CD4-positive, alpha-beta T cell treated with Interleukin-10 for 1 hour (primary cell): ENCODE measurements at places on chromosomes 4 and X.

DNA sequence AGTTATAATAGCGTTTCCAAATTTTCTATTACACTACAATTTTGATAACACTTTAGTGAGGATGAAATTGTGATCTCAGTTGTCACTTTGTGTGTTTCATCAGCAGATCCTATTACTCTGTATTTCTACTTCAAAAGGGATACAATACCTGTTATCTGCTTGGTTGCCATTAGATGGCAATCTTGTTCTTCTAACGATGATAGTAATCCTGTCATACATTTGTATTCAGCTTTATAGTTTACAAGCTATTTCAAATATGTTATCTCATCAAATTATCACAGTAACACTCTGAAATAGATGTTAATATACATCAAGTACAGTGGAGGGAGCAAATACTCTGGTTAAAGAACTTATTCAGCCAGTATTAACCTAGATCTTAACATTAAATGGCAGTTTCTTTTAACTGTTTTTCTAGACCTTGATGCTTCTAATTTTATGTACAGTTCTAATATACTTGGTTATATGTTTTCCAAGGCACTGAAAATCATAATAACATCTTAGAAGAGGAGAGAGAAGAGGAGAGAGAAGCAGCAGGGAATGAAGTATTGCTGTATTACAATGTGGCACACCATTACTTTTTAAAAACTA lies 292.0 kb downstream of the CCSER1 start:
- DNase-seq = peak; percentile 2

GRCh38 chr4:110099638-110100037 lies 98.8 kb downstream of the ELOVL6 start:
- DNase-seq = no peak

- DNase-seq = no peak
Observed at GRCh38 chr4:73603271-73603710, 16.9 kb downstream of the RASSF6 start.

- no peak for DNase-seq
Observed at GRCh38 chrX:20059467-20060128, 57.1 kb downstream of the MAP7D2 start.

DNA sequence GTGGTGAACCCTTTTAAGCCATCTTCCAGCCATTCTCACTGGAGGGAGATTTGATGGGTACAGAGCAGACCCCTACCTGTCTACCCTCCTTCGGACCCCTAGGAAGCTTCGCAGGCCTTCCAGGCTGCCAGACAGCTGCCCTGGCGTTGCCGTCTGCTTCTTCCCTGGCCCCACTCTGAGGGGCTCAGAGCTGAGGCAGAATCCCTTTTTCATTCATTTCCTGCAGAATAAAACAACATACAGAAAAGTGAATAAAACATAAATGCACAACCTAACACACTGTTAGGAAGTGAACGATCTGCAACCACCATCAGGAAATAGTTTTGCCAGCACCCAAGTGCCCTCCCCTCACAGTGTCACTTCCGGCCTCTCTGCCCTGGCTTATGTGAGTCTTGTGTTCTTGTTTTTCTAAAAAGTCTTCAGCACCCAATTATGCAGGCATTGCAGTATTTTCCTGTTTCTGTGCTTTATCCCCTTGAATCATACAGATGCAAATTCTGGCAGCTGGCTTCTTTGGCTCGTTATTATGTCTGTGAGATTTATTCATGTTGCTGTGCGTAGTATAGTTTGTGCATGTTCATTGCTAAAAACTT lies 5.6 kb upstream of the ADD1 start:
- peak; percentile 81 for DNase-seq

DNA sequence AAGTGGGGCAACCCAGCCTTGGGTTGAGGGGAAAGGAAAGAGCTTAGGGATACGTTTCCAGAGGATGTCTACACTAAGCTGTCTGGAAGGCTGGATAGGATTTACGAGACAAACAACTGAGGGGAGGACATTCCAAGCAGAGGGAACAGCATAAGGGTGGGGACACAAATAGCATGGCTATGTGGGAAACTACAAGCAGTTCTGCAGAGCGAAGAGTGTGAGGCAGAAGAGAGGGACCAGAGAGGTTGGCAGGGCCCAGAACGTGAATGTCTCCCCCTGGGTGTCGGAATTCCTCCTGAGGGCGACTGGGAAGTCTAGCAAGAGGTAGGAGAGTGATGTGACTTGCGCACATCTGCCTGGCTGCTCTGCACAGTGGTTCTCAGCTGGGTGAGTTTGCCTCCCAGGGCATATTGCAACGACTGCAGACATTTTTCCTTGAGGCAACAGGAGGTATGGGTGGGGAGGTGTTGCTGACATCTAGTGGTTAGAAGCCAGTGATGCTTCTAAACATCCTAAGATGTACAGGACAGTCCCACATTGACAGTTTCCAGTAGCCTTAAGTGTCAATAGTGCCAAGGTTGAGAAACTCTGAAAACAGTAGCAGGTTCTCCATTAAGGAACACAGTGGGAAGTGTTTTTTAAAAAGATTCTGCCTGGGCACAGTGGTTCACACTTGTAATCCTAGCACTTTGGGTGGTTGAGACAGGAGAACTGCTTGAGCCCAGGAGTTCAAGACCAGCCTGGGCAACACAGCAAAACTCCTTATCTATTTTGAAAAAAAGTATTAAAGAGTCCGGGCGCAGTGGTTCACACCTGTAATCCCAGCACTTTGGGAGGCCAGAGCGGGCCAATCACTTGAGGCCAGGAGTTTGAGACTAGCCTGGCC lies 9.2 kb downstream of the NDUFA1 start:
- peak; percentile 58 for DNase-seq

DNA sequence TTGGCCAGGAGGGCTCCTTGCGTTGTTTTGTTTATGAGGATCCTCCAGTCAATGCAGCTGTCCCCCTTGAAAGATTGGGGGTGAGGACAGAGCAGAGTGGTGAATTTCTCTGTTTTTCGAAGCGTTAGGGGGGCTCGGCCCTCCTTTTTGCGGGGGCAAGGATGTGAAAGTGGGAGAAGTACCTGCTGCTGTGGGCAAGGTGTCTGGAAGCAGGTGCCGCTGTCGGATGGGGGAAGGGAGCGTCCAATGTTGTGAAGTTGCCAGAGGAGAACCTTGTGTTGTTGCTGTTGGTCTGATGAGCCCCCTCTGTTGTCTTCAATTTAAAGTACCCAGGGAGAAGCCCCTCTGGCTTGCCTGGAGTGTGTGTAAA lies 613 bp downstream of the GLRB start:
- DNase-seq = no peak

- DNase-seq = no peak
Observed at GRCh38 chrX:97494756-97495372, 611.2 kb downstream of the RPA4 start.

DNA sequence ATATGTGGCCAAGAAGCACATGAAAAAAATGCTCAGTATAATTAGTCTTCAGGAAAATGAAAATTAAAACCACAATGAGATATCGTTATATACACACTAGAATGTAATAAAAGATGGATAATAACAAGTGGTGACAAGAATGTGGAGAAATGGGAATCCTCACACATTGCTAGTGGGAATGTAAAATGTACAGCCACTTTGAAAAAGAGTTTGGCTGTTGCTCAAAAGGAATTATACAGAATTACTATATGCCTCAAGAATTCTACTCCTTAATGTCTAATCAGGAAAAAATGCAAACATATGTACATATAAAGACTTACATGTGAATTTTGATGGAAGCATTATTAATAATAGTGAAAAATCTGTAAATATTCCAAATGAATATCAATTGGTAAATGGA lies 102.2 kb downstream of the SPCS3 start:
- no peak for DNase-seq

- DNase-seq = no peak
Observed at GRCh38 chrX:151801980-151802379, 67.4 kb downstream of the CNGA2 start.

DNA sequence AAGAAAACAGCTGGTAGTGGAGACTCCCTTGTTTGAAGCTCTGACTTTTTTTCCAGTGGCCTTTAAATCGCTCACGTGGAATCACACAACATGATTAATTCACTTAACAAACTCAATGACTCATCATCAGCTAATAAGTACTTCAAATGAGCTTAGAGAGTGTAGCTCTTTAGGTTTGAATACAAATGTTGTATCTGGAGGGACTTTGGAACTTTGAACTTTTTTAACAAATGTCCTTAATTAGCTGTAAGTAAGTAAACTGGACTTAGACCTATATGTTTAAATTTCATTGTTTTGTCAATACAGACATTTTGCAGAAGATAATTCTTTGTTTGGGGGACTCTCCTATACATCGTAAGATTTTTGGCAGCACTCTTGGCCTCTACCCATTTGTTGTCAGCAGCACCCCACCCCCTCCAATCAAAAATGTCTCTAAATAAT lies 581.1 kb downstream of the SPRY1 start:
- DNase-seq = no peak

GRCh38 chr4:184514121-184514988 lies 40.0 kb upstream of the IRF2 start:
- no peak for DNase-seq

DNA sequence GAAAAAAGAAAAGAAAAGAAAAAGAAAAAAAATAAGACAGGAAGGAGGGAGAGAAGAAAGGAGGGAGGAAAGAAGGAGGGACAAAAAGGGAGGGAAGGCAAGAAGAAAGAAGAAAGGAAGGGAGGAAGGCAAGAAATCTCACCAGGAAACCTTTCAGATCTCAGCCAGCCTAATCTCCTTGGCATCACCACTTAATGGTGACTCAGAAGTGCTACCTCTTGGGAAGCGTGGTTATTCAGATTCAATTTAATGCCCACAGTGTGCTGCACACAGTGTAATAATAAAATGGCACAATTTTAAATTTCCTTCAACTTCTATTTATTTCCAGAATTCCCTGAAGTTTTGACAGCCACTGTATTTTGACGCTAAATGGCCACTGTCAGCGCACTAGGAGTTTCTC lies 50.3 kb downstream of the DKK2 start:
- no peak for DNase-seq

DNA sequence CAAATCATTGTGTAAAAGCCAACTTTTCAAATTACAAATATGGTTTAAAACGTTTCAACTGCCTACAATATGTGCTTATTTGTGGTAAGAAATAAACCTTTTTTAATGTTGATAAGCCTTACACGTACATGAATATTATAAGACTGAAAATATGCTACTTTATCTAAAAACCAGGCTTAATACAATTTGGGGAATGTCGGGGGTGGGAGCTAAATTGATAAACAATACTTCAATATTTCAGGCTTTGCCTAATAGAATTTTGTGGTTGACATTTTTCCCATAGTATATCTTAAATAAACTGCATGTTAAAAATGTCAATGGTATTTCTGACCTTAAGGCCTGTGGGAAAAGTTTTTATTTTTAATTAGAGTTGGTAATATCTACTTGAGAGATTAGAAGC lies 69.8 kb upstream of the SLIT2 start:
- no peak for DNase-seq

DNA sequence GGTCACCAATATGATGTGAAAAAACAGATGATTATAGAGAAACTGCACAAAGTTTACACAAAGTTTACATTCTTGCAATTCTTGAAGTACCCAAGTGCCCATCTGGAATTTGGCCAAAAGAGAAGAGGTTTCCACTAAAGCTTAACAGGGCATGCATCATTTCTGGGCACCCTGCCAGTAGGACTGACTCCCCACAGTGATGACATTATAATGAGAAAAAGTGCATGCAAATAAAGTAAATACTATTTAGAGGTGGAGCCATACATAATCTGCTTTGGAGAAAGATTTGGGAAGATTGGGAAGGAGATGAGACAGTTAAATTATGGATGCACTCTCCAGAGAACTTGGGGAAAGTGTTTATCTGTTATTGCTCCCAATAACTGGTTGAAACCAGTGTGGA lies 93.7 kb upstream of the TRPC3 start:
- no peak for DNase-seq

- DNase-seq = no peak
Observed at GRCh38 chr4:183182873-183183725, 84.0 kb downstream of the WWC2 start.

GRCh38 chr4:787561-787981 lies 38.4 kb downstream of the CPLX1 start:
- DNase-seq = no peak

DNA sequence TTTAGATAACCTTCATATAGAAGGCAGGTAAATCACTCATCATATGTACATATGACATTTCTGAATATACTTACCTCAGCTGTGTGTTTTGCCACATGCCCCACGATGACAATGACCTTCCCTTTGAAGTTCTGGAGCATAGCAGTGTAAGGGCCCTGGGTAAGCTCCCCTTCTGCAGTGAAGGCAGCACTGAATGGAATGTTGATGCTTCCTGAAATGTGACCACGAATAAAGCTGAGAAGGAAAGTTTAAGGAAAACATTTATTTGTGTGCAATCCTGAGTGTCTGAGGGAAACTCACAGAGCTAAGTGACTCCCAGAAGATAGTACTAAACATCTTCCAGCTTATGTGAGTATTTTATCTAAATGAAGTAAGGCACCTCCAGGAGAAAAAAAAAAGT lies 200.1 kb downstream of the NPNT start:
- DNase-seq = no peak

DNA sequence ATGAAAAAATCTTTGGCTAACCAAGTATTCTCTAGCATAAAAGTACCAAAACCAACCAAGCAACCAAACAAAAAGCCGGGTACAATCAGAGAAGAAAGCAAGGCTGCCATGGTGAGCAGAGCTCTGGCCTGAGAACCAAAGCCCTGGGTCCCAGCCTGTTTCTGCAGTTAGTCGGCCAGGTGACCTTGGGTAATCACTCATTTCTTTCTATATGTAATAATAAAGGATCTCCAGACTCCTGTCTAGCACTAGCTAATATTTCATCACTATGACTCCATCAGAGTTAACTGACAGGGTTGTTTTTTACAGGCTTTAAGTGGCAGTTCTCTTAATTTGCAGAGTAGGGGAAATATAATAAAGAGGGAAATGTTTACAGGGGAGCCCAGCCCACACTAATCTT lies 34.0 kb upstream of the RASGEF1B start:
- no peak for DNase-seq

GRCh38 chr4:25859429-25860148 lies 3.2 kb downstream of the SEL1L3 start:
- DNase-seq = peak; percentile 71

GRCh38 chr4:185343726-185344581 lies 51.8 kb downstream of the LRP2BP start:
- no peak for DNase-seq

- no peak for DNase-seq
Observed at GRCh38 chr4:143346206-143346605, 9.5 kb downstream of the GAB1 start.

DNA sequence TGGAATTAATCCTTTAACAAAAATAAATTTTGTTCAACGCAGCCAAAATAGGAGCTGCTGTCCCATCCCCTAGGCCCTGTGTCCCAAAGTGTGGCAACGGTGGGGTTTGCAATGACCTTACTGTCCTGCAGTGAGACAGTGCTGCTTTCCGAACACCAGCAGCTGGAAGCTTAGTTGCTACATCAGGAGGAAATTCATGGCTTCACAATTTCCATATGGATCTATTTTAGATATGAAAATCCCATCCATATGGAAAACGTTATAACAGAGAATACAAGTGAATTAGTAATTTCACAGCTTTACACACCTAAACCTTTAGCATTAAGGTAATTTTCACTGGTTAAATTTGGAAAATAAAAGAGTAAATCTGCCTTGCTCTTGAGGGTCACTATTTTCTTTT lies 396.3 kb upstream of the TENM3 start:
- DNase-seq = no peak
